ENCODE measurements at places on chromosomes 1 and 21.
A peak's percentile ranks its signal among the peaks of the same experiment; 100 is the strongest.

- no peak for DNase-seq
Measured at GRCh38 chr1:196689001-196689400, 37.2 kb downstream of the CFH start.

- DNase-seq = no peak
Measured at GRCh38 chr1:21537932-21538630, 28.9 kb downstream of the ALPL start.

DNA sequence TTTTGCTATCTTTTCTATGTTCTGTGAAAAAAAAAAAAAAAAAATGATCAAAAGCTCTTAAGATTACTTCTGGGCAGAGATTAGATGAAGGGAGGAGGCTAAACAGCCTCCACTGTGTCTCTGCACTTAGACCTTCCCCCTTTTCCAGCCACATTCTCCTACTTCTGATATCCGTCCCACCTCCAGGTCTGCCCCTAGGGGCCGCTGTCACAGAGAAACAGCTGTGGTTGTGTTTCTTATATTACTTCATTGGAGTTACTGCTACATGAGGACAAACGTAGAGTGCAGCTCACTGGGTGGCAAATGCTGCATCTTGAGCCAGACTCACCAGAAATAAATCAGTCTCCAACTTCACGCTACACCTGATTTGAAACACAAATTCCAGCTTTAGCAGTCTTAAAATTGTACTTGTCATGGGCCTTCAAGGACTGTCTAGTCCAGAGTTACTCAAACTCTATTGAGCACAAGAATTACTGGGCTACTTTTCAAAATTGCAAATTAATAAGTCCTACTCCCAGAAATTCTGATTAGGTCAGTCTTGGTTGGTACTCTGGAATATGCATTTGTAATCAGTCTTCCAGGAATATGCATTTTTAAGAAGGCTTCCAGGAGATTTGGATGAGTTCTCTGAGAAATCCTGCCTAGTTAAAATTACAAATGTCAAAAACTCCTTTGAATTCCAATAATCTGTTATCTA lies 125.2 kb upstream of the PTBP2 start:
- peak; percentile 83 for DNase-seq

- DNase-seq = peak; percentile 42
Measured at GRCh38 chr1:169487133-169487532, 1.4 kb upstream of the SLC19A2 start.

GRCh38 chr1:197924516-197925123 lies 7.4 kb downstream of the LHX9 start:
- DNase-seq = peak; percentile 70

GRCh38 chr1:160219062-160219929 lies 14.1 kb downstream of the PEA15 start:
- DNase-seq = peak; percentile 80

- DNase-seq = peak; percentile 90
Measured at GRCh38 chr1:147541672-147542568, 619 bp downstream of the BCL9 start.

GRCh38 chr1:237387144-237387505 lies 345.1 kb downstream of the RYR2 start:
- DNase-seq = no peak

DNA sequence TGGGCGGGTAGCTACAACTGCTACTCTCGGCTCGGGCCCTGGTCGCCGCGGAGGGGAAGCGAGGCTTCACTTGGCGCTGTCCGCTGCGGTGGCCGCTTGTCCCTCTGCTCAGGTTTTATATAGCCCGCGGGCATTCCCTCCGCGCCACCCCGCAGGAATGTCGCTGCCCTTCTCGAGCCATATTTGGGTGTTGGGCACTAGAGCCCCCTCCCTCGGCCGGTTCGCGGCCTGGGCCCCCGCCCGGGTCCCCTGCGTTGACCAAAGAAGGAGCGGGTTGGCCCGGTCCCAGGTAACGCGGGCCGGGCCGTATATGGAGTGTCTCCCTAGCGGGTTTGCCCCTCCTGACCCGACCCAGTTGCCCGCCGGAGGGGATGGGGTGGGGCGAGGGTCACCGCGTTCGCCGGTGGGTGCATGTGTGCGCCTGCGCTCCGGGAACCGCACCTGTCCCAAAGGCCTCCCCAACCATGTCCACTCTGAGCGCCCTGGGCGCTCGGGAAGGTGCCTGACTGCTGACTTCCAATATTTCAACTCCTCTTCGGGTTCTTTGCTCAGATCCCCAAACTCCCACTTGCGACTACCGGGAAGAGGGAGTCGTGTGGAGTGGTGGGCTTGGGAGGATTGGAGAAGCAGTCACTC lies at the start of gene ACTA1:
ACTA1 (minus strand) TSS at position 90 of the 636 bp plus-strand sequence. CDS start 979 bp downstream, outside the sequence.
- DNase-seq = peak; percentile 80

- DNase-seq = peak; percentile 36
Measured at GRCh38 chr1:226912587-226913176, 27.4 kb upstream of the COQ8A start.

DNA sequence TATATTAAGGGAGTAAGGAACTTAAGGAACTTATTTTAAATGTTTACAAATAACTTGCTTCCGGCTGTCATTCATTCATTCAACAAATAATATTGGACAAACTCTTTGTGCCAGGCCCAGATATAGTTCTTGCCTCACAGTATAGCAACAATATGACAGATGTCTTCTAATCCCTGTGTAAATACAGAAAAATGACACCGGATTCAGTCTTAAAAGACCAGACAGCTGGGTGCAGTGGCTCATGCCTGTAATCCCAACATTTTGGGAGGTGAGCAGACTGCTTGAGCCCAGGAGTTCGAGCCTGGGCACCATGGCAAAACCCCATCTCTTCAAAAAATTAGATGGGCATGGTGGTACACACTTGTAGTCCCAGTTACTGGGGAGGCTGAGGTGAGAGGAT lies 23.7 kb downstream of the EIF2B3 start:
- no peak for DNase-seq

GRCh38 chr1:209305221-209305954 lies 278.1 kb upstream of the CAMK1G start:
- no peak for DNase-seq

DNA sequence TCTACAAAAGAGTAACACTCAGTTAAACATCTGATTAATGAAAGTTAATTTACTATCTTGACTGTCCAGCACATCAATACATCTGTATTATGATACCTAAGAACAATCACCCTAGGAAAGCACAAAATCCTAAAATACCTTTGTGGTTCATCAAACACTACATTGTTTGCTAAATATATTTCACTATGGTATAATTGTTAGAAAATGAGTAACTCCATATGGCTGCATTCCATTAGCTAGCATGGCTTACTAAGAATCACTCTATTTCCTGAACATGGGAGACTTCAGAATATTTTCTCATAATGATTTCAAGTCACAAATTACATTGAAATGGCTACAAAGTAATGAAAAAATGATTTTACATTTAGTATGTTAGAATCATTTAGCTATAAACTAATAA lies 12.5 kb downstream of the TRMT1L start:
- no peak for DNase-seq

DNA sequence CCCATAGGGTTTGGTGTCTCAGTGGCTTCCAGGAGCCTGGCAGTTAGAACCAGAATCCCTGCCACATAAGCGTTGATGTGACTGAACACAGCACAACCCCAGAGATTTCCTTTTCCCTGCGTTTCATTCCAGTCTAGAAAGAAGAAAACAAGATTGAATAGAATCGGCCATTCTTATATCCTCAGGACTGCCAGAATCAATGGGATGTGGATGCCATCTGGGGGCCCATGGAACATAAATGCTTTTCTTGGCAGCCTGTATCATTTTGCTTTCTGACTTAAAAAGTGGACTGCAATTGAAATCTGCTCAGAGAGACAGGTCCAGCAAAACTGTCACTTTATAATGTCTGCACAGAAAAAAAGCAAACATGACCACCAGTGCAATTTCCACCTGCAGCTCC lies 80.3 kb downstream of the DISC1 start:
- DNase-seq = no peak

DNA sequence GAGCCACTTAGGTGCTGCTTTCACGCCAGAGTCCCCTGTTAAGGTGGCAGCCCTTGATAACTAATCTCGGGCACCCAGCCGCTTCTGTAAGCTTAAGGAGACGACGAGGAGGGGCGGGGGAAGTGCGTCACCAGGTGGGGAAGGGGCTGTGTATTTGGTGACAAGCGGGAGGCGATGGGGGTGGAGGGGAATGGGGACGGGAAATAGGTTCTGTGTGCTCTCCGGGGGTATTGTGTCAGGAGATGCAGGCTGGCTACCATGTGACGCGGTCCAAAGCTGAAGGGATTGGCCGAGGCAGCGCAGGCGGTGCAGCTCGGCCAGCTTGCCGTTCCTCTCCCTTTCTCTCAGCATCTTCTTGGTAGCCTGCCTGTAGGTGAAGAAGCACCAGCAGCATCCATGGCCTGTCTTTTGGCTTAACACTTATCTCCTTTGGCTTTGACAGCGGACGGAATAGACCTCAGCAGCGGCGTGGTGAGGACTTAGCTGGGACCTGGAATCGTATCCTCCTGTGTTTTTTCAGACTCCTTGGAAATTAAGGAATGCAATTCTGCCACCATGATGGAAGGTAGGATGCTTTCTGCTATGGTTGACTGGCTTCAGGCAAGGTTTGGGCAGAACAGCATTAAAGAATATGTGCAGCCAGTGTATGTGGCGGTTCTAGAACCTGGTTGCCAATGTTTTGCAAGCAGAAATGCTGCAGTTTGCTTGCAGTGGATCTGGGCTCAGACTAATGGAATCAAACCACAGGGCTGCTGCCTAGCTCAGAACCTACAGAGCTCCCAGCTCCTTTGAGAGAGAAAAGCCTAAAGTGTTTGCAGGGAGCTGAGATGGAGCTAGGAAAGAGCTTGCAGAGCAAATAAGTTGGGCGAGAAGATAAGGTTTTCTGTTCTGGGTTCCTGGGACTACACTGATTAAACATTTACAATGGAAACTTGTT lies at the start of gene SGIP1:
SGIP1 (plus strand) TSS at position 350 of the 937 bp plus-strand sequence; CDS start at position 556, 206 bp downstream.
- peak; percentile 62 for DNase-seq

- peak; percentile 93 for DNase-seq
Measured at GRCh38 chr1:234611225-234611846, 1.4 kb upstream of the IRF2BP2 start.

DNA sequence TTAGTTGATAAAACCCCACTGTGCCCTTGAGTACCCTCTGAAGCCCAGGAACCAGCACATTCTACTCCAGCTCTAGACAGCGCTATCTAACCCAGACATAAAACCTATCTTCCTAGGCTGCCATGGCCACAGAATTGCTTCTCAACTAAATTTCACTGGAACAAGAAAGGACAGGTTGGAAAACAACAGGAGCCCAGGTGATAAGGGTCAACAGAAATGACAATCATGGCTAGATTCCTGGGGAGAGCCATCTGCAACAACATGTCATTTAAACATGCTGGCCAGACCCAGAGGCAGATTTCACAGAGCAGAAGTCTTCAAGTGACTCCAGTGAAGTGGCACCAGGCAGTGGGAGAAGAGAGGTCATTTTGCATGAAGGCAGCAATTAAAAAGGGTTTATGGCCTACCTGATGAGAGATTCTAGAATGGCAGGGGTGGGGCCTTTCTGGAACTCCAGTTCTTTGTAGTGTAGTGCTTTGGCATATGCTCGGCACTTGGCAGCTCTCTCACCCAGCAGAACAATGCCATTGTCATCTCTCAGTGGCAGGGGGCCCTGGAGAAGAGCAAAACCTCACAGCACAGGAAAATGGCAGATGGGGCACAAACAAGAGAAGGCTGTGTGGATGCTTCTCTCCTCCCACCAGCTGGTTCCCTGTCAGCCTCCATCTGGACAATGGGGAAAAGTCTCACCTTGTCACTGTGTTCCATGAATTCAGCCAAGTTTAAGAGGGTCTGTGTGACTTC lies 9.9 kb downstream of the ANGPTL7 start:
- no peak for DNase-seq

- DNase-seq = peak; percentile 17
Measured at GRCh38 chr1:112054510-112054909, 65.0 kb upstream of the KCND3 start.

- DNase-seq = no peak
Measured at GRCh38 chr1:81156887-81157286, 643.8 kb upstream of the ADGRL2 start.

DNA sequence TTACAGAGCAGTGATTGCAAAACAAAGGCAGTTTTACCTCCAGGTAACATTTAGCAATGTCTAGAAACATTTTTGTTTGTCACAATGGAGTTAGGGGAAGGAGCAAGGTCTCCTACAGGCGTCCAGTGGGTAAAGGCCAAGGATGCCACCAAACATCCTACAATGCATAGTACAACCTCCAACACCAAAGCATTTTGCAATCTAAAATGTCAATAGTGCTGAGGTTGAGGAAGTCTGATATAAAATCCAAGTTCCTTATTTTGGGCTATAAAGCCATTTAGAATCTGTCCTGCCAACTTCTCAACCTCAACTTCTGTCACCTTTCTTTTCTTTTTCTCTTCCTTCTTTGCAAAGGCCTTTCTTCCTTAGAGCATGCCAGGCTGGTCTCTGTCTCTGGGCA lies 111.2 kb downstream of the FASLG start:
- no peak for DNase-seq

- no peak for DNase-seq
Measured at GRCh38 chr1:169064103-169064502, 42.4 kb upstream of the ATP1B1 start.

GRCh38 chr1:91913018-91913417 lies 27.1 kb upstream of the TGFBR3 start:
- DNase-seq = no peak

GRCh38 chr21:36757196-36757595 lies 58.3 kb downstream of the SIM2 start:
- no peak for DNase-seq

- DNase-seq = no peak
Measured at GRCh38 chr1:94858276-94858675, 38.1 kb downstream of the SLC44A3 start.

- peak; percentile 27 for DNase-seq
Measured at GRCh38 chr1:64505232-64505943, 35.5 kb downstream of the CACHD1 start.

- peak; percentile 86 for DNase-seq
Measured at GRCh38 chr1:41474490-41475271, 9.8 kb downstream of the EDN2 start.

DNA sequence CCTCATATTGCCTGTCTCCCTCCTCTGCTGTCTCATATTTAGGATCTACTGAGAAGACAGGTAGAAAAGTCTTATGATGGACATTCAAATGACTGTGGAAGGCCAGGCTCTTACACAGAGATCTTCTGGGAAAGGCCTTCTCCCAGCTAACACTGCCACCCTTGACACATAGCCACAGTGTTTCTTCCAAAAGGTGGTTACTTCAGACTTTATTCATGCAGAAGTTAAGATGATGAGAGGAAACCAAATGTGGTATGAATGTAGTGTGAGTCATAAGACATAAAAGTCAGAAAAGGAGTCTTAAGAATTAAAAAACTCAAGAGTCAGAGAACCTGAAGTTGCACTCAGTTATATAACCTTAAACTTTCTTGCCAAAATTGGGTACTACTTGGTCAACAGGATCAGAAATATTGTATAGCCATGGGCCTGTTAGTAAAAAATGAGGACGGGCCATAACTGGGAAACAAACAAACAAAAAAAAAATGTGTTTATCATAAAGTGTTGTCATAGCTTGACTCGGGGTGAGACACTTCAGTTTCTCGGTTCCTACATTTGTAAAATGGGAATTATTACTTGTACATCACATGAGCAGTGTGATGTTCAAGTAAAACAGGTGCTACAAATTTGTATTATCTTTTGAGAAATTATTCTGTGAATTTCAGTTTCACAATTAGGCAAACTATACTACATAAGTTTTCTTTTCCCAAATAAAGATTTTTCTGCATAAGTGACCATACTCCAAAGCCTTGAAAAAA lies 1.2 kb upstream of the DENND1B start:
- no peak for DNase-seq
